ENCODE measurements at places on chromosomes 5 and 9.

- DNase-seq: no peak
Measured at GRCh38 chr5:108321341-108321740, 60.6 kb downstream of the FBXL17 start.

DNA sequence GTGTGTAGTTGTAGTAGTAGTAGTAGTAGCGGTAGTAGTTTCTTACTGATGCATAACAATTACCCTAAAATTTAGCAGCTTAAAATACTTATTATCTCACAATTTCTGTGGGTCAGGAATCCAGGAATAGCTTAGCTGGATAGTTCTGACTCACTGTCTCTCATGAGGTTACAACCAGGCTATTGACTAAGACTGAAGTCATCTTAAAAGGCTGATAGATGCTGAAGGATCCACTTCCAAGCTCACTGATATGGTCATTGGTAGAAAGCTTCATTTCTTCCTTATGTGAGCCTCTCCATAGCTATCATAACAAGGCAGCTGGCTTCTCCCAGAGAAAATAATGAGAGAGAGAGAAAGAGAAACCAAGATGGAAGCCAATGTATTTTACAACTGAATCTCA is 147.5 kb upstream of the FBXL17 start:
- no peak for DNase-seq

- DNase-seq: no peak
Measured at GRCh38 chr9:105405514-105406131, 42.2 kb upstream of the FSD1L start.

- DNase-seq: no peak
Measured at GRCh38 chr5:73796164-73797131, 170.5 kb downstream of the ARHGEF28 start.

DNA sequence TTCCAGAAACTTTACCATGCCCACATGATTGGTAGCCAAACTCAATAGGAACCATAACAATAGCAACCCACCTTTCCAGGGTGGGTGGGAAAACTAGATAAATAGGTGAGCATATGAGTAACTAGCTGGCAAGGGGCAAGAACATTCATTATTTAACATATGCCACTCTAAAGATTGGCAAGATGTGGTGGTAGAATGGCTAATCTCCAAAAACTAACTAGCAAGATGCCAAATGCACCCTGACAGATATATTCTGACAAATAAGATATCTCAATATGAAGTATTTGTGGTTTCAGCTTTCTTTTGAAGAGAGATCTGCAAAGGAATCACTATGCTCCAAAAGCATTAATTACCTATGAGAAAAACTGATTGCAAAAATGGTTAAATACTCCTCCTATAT is 895.6 kb downstream of the TLE1 start:
- DNase-seq: no peak

DNA sequence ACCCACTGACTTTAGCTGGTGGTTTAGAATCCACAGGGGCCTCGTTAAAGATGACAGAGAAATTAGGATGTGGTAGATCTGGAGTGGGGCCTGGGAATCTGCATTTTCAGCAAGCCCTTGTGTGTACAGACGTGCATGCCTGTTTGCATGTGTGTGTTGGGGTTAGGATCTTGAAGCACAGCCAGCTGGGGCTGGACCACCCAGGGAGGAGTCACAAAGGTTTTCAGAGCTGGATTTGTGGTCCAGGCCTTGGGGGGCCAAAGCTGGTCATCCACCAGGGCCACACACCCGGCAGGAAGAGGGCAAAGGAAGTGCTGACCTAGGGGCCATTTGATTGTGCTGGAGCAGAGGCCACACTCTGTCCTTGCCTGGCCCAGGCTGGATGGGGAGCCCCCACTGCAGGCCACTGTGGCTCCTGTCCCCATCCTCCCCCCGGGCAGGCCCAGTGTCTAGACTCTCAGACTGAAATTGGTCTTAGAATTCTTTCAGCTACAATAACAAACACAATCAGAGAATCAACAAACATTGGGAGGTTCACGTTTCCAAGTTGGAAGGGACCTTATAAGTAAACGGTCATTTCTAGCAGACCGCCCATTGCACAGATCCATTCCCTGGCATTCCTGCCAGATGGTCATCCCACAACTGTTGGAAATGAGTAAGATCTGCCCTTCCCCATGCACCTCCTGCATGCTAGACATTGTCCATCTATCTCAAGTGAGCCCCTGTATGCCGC is 10.3 kb downstream of the CDX1 start:
- DNase-seq: no peak

DNA sequence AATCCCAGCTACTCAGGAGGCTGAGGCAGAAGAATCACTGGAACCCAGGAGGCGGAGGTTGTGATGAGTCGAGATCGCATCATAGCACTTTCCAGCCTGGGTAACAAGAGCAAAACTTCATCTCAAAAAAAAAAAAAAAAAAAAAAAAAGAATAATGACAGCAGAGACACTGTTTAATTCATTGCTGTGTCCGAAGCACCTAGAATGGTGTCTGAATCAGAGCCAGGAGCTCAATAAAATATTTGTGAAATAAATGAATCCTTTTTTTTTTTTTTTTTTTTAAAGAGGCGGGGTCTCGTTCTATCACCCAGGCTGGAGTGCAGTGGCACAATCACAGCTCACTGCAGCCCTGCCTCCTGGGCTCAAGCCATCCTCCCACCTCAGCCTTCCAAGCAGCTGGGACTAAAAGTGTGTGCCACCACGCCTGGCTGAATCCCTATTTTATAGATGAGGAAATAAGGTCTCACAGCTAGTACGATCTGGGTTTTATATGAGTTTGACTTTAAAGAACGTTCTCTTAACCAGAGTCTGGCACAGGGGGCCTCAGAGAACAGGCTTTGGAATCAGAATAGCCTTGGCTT is 47.8 kb downstream of the THOC3 start:
- DNase-seq: no peak
